ENCODE measurements at places on chromosomes 12 and 14.

DNA sequence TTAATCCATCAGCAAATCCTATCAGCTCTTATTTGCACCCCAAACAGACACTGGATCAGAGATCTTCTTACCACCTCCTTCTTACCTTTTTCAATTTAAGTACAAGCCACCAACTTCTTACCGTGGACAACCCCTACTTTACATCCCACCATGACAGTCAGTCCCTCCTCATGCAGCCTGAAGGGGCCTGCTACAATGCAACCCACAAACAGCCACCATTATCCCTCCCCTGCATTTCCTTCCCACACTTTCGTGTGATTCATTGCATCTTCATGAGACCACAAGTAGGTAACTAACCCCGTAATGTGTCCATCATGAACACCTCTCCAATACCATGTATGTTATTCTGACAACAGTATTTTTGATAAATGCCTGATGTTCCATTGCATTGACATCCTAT lies 108.6 kb downstream of the BCL11B start:
- no peak for DNase-seq

- DNase-seq, result no peak
These were observed 63.2 kb upstream of the PTPRR start for GRCh38 chr12:70983692-70984091.

DNA sequence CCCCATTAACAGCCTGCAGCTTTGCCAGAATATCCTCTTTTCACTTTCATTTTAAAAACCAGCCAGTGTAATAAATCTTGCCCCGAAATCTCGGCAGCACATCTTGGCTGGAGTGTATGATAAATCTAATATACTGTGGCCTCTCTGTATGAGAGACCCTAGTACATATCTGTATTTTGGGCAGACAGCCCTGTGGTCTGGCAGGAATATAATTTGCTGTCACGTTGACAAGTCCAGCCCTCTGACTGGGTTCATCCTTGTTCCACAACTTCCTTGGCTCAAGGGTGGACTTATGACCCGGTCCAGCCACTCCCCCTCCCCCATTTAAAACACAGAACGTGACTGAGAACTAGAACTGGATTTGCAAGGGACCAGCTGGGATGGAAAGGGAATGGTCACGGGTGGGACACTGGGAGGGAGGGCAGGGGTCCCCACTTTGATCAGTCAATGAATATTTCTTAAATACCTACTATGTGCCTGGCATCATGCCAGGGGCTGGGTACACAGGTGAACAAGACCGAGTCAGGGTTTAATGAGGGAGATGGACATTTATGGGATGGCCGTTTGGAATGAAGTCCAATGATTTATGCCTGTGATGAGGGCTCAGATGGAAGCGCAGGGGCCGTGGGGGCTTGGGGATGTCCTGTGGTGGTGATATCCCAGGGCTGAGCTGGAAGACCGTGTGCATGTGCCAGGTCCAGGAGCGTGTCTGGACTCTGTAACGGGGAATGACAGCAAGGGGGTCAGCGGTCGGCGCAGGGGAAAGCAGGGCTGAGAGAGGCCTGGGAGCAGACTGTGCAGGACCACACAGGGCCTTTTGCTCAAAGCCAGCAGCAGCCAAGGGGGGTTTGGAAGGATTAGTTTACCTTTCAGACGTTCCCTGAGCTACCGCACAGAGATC lies 190.5 kb downstream of the PHETA1 start:
- no peak for DNase-seq

GRCh38 chr14:32434880-32435279 lies 105.8 kb downstream of the AKAP6 start:
- DNase-seq, result no peak

DNA sequence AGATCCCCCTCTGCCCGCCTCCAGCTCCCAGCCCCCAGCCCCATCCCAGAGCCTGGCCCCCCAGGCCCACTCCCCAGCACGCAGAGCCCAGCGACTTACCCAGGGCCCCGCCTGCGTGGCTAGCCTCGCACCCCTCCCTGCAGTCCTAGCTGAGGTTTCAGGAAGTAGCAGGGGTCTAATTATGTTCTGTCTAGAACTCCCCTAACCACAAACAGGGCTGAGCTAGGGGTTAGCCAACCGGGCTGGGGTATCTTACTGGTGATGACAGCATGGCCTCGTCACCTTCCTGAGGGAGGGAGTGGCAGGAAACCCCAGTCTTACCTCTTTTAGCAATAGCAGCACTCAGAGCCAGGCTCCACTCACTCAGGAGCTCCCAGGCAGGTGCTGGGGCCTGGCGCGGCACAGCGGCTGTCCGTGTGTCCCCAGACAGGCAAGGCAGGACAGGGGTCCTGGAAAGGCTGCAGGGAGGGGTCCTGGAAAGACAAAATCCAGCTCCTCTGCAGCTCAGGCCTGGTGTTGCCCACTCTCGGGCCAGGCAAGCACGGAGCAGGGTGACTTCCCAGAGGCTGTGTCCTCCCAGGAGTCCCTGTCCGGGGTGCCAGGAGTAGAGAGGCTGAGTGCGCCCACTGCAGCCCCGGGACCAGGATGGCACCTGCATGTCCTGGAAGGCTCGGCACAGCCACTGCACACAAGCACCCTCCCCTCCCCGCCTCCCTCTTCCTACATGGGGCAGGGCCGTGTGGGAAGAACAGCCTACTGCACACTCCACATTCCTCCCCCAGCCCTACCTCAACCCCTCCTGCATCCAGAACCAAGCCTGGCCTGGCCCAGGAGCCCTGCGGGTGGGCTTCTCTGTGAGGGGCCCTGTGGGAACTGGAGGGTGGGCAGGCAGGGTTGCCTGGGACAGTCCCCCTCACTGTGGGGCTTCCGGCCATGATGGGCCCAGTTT lies at the start of gene GPR132:
Gene GPR132, minus strand, starts transcription at position 151 of the 949 bp plus-strand sequence. CDS start 10,010 bp downstream, outside the sequence.
- no peak for DNase-seq

GRCh38 chr12:88726806-88727720 lies 146.8 kb upstream of the KITLG start:
- DNase-seq, result no peak

Measured in NCI-H1048 (cell line).